Panc1 (cell line): ENCODE measurements at places on chromosomes 7 and 10. TPM values are rescaled to one million over a fixed set of nuclear protein-coding genes. Genes with fewer than 3 reads are reported as not detected.

The CRTAC1 gene
- 0.23 TPM for total RNA-seq

The TFPI2 gene
- 2.9 TPM for total RNA-seq

The TDRD1 gene
- not detected for total RNA-seq

The UCN3 gene
- total RNA-seq = not detected

The CPVL gene
- 1.1 TPM for total RNA-seq

The ACBD7 gene
- 1.8 TPM for total RNA-seq

The SFTPA1 gene
- total RNA-seq = 3.8 TPM

DNA sequence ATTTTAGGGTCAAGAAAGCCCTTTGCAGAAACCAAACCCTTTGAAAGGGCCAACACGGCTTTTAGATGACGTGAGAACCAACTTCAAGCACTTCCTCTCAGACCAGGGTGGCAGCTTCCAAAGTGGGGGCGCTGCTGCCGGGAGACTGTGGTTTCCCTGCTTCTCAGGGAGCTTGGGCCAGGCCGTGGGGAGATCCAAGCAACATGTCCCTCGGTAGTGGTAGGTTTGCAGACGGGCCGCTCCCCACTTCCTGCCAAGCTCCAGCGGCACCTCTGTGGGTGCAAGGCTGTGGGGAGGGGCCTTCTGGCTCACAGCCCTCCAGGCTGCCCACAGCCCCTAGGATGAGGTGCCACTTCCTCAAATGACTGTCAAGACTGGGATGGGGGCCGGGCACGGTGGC is 132.4 kb downstream of the FAM53B start:
- DNase-seq = no peak

DNA sequence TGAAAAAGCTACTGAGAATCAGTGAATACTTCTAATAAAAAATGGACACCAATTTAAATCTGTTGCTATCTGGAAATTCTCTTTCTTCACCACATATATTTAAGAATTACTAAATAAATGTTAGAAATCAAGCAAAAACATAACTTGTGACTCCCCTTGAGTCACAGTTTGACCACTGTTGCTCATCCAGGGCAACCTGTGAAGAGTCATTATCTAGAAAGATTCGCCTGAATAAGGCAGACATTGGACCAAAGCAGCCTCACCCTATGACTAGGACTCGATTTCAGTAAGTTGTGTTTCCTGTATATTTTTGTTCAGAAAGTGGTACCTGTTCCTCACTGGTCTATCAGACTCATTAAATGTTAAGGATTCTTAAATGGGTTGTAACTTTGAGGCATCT is 572.4 kb downstream of the ATRNL1 start:
- no peak for DNase-seq

DNA sequence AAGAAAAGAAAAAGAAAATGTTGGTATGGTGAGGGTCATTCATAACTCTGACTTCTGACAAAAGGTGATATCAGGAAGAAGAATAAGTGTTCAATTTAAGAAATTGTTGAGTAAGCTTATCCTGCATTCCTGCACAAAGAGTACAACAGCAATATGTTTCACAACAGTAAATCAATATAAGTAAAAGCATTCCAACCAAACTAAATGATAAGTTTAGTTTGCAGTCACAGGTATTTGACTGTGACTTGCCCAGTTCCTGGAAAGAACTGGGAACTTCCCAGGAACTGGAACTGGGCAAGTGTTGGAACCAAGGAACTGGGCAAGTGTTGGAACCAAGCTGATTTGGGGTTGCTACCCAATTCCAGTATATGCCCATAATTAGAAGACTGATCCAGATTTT is 35.0 kb downstream of the NEURL1 start:
- no peak for DNase-seq

- no peak for DNase-seq
Observed at GRCh38 chr10:77993620-77994019, 35.7 kb downstream of the POLR3A start.

DNA sequence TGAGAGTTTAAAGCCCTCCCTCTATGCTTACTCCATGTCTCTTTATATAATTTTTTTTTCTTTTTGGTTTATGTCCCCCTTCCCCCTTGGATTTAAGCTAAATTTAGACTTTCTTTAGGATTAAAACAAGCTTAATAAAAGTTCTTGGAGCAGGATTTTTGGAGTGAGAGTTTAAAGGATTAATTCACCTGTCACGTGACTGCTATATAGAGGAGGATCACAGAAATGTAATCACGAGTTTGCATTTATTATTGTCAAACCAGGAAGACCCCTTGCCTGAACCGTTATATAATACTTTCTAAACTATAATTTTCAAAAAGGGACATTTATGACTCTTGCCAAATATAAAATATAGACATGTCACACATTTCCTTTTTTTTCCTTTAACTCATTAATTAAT is 78.1 kb upstream of the IMMP2L start:
- no peak for DNase-seq

DNA sequence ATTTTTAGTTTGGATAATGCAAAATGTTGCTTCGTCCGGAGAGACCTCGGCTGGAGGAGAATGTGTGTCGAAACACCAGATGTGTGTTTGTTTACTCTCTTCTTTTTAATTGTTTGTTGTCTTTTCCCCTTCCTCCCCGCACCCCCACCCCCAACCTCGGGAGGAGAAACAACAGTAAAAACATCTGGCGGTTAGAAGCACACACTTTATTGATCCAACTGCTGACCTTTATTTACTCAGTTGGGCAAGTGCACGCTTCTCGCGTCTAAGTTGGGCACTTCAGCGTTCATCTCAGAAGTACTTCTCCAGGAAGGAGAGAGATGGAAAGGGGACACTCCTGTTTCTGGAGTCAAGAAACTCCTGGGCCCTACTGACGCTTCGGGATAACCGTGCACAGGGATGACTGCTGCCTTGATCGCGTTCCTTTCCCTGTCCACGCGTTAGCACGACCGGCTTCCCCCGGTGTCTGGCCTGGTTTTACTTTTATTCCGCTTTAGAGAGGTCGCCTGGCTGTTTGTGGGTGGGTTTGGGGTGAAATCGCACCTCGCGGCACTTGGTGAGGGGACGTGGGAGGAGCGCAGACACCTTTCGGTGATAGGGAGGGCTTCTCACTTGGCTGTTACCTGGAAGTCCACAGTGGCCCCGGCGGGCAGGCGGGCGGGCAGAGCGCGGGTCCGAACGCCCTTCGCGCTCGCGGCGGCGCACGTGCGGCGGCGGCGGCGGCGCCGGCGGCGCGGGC is 168.3 kb upstream of the PPP1R3A start:
- no peak for DNase-seq

DNA sequence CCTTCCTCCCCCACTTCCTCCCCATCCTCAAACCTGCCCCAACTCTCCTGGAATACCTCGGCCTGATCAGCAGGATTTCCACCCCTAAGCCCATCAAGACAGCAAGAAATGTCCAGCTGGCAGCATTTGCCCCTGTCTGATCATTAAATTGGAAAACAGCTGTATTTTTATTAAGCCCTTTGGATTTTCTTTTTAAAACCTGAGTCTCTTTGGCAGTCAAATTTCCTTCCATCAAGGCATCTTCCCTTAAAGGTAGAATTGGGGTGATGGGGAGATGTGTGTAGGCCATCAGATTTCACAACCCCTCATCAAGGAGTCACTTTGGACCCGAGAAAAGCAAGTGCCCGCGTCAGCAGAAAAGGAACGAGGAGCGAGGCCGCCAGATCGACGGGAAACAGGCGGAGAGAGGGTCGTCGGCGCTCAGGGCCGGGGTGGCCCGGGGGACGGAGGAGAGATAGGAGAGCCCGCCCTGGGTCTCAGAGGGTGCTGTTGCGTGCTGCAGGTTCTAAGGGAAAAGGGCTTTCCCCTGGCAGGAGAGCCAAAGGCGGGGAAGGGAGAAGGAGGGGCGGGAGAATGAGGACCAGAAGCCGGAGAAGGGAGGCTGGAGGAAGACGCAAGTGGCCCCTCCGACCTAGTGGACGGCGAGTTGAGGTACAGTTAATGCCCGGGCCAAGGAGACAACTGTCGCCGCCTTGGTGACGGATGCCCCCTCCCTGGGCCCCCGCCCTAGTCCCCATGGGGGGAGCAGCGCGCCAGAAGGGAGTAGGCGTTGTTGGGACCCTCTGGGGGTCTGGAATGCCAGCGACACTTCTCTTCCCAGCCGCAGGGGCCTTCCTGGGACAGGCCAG is 11.5 kb upstream of the GATA3 start:
- DNase-seq = no peak

DNA sequence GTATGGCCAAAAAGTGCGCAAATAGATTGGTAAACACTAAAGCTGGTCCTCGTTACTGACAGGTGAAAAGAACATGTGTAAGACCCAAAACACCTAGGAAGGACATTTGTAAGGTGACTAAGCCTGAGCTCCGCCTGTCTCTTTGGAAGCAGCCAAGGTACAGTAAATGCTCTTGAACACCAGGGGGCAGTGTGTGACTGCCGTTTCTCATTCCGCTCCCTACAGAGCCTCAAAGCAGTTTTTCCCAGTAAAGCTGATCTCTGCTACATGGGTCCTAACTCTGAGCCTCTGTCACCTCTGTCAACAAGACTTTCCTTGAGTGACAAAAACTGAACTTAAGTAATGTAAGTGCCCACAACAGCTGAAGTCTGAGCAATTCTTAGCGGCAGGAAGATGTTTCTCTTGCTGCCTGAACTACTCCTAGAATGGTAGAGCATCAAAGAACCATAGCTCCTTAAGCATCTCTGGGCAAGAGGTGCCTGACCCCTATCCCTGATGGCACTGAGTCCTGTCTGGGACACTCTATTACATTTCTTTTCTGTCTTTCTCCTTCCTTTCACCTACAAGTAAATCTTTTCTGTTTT is 238.0 kb upstream of the INHBA start:
- DNase-seq = no peak

GRCh38 chr10:93352638-93353383 is 129.3 kb downstream of the MYOF start:
- DNase-seq = no peak

DNA sequence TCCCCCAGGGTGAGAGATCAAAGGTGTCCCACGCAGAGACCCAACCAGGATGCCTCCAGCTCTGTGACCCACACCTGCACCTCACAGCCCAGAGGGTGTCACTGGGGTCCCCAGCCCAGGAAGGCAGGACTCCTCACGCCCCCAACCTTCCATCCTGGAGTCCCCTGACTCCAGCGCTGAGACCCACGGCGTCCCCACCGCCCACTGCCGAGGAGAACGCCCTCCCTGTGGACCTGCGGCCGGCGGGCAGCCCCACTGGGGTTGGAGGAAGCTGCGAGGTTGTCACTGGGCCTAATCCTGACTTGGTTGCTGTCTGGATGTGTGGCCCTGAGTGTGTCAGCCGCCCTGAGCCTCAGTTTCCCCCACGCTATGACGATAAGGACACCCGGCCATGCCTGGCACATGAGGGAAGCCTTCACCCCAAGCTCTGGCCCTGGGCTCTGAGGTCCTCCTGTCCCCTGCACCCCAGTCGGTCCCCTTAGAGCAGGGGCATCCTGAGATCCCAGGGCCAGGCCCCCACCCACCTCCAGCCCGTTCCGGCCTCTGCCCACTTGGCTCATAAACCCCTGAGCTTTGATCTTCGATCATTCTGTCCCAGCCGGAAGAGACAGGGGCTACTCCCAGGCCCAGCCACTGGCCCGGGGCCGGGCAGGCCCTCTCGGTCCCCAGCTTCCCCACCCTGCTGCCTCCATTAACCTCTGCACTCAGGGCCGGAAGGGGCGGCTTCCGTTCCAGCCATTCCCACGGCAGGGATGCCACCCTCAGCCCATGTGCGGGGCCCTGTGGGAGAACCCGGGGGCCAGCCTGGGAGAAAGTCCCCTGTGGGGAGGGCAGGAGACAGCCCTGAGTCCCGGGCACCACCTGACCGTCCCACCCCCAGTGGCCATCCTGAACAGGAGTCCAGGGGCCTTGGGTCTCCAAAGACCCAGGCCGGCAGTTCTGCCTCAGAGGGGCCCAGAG is 113.2 kb downstream of the MICALL2 start:
- DNase-seq = no peak

- no peak for DNase-seq
Observed at GRCh38 chr10:116648903-116649302, 28.1 kb downstream of the PNLIPRP2 start.

DNA sequence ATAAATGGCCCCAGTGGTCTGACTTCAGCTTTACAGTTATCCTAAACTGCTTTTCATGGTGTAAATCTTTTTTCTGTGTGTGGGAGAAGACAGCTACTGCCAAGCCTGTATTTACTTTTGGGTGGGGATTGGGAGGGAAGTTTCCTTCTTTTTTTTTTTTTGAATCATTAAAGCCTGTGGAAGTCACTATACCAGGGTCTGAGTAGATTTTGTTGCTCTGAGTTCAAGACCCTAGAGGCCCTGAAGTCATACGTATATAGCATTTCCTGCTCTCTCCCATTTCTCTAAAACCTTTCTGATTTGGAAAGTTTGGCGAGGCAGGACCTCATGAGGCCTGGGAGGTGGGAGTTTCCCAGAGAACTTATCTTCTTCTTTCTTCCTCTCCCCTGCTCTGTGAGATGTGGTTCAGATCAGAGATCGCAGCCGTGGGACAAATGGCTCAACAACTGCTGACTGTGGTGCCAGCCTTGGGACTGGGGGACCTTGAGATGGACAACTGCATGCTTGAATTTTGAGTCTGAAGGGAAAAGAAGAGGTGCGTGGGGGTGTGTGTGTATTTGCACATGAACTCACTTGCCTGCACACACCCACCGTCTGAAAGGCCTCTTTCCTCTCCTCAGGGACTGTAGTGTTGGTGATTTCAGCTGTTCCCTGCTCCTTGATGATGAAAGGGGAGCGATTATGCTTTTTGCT is 18.1 kb downstream of the LRMDA start:
- DNase-seq = no peak

DNA sequence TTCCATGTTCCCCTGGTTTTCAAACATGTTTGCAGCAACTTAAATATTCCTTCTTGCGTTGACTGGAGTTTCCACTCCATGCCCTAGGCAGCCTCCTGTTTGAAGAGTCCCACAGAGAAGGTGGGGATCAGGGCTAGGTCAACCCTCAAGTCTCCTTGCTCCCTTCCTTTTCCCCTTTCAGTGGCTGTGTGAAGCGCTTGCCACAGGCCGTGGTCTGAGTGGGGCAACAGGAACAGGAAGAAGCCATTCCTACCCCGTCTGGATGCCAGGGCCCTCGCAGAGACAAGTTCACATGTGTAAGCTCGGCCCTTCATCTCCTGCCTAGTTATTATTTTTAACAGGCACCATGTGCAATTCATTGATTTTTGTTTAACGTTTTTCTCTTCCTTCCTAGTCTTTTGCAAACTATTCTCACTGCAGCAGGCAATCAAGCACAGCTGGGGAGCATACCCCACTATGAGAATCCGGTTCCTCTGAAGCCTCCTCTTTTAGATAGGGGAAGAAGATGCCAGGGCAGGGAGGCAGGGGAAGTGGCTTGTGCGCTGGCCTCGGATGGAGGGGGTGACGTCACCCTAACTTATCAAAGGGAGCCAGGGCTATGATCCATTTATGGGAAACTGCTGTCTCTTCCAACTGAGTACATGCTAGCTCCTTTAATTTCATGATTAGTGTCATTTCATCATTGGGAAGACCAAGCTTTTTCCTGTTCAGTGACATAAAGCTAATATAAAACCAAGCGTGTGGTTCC is 64.2 kb downstream of the PRLHR start:
- no peak for DNase-seq

GRCh38 chr7:5448378-5449037 is 24.9 kb upstream of the TNRC18 start:
- no peak for DNase-seq

- no peak for DNase-seq
Observed at GRCh38 chr7:30181211-30181610, 46.4 kb downstream of the MTURN start.

GRCh38 chr10:59674215-59674836 is 35.3 kb downstream of the SLC16A9 start:
- no peak for DNase-seq
